ENCODE measurements at places on chromosomes 5 and 9. TPM values are rescaled to one million over a fixed set of nuclear protein-coding genes. Genes with fewer than 3 reads are reported as not detected.

Gene WDR38
- total RNA-seq = not detected

Gene DRD1
- total RNA-seq = 0.41 TPM

Gene OBP2B
- not detected for total RNA-seq

Gene TOR2A
- total RNA-seq = 16.9 TPM

Gene SPINK4
- total RNA-seq = not detected

Gene CNTFR
- total RNA-seq = 8.7 TPM

Gene PRRX2
- 66.1 TPM for total RNA-seq

Gene PCDHB9
- total RNA-seq = 4.2 TPM

Gene TAS2R1
- not detected for total RNA-seq

Gene OMD
- total RNA-seq = 200 TPM

Gene OCLN
- total RNA-seq = 4.0 TPM

Gene ARHGEF39
- total RNA-seq = 1.2 TPM

Gene CTXN3
- total RNA-seq = not detected

Gene NOP16
- total RNA-seq = 12.6 TPM

Gene PCDHB2
- total RNA-seq = 4.6 TPM

Gene PCDHGA7
- total RNA-seq = 12.2 TPM

Gene PTPRD
- 19.6 TPM for total RNA-seq

Gene MLLT3
- 9.6 TPM for total RNA-seq
